Activated T-helper 9 cell treated with anti-CD3 and anti-CD28 coated beads, Interleukin-2, amount 50 U/mL, for 16 hours (primary cell): ENCODE measurements at places on chromosomes 6 and 20.

- DNase-seq = no peak
Measured at GRCh38 chr20:46775806-46776205, 66.4 kb downstream of the SLC2A10 start.

- no peak for DNase-seq
Measured at GRCh38 chr20:13353261-13353945, 132.3 kb downstream of the ISM1 start.

- DNase-seq = no peak
Measured at GRCh38 chr20:16551607-16552006, 21.6 kb downstream of the KIF16B start.

DNA sequence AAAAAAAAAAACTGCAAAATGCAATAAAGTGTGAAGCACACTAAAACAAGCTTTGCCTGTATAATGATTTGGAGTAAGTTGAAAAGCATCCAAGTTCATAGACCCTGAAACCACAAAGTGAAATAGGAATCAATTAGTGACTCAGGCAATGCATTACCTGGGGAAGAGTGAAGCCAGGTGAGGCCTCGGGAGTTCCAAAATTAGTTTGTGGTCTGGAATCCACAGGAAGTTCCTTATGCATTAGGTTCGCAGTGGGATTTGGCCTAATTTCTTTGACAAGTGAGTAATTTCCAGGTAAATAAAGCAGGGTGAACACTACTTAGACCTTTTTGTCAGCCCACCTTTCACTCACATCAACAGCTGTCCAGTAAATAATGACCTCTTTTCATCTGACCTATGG lies 490.8 kb downstream of the CBLN4 start:
- no peak for DNase-seq

DNA sequence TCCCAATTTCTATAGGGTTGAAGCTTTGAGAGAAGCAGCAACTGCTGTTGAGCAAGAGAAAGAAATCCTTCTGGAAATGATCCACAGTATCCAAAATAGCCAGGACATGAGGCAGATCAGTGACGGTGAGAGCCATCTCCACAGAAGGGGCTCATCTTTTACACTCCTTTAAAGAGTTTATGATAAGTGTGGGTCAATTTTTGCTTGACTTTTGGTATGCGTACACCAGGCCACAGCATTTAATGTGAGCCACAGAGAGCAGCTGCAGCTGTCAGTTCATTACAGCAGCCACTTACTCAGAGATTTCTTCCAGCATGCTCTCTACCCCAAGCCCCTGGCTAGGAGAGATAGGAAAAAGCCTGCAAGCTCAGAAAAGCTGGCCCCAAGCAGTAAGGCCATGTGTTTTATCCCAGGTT lies 9.9 kb downstream of the BAG2 start:
- no peak for DNase-seq

- DNase-seq = no peak
Measured at GRCh38 chr6:9623228-9623832, 791.5 kb downstream of the TFAP2A start.

DNA sequence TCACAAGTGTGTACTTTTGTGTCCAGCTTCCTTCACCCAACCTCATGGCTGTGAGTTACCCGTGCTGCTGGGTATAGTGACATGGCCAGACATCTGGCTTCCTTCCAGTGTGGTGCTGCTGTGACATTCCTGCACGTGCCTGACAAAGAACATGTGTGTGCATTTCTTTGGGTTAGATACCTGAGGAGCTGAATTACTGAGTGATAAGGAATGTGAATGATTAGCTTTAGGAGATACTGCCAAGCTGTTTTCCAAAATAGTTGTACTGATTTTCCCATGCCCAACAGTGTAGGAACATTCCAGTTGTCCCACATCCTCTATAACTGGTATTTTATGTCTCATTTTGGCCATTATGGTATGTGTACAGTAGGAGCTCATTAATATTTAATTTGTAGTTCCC lies 132.5 kb downstream of the PREX1 start:
- DNase-seq = no peak

DNA sequence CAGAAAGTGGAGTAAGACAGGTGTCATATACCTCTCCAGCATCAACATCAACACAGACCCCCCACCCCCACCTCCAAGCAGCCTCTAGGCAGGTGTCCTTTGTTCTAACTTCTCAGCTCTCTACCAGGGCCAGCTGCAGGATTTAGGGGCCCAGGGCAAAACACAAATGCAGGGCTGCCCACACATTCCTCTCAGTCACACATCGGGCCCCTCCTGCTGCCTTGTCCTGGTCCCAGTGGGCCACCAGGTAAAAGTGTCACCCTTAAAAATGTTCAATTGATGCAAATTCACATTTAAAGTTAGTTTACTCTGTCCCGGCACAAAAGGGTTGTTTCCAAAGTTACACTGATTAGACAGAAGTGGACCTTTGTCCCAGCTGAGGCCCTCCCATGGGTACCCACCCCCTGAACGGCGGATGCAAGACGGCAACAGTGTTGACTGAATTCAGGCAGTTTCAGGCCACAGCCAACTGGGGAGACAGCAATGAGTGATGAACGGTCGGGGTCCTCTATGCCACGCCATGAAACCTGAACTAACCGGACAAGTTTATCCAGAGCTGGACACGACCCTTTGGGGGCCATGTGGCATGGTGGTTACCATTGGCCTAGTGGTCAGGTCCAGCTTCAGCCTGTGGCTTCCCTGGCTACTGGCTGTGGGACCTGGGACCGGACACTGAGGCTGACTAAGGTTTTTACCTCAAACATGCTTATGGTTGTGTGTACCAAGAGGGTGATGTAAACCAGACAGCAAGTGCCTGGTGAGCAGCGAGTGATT lies 52.2 kb upstream of the UNC93A start:
- no peak for DNase-seq

- DNase-seq = no peak
Measured at GRCh38 chr6:79005024-79005423, 73.0 kb downstream of the PHIP start.

DNA sequence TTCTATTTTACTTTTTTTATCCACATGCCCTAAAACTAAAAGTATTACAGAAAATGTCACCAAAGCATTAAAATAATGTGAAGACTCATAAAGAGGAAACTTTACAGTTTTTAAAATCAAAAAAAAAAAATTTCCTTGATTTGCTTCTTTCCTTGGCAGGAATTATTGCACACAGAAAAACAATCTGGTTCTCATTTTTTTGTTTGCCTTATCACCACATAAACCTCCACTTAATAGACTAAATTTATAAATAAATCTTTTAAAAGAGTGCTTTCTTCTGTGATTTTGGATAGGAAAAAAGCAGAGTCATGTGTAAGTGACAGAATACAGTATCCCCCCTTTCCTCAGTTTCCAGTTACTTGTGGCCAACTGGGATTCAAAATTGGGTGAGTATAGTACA lies 695.1 kb upstream of the CITED2 start:
- DNase-seq = no peak

DNA sequence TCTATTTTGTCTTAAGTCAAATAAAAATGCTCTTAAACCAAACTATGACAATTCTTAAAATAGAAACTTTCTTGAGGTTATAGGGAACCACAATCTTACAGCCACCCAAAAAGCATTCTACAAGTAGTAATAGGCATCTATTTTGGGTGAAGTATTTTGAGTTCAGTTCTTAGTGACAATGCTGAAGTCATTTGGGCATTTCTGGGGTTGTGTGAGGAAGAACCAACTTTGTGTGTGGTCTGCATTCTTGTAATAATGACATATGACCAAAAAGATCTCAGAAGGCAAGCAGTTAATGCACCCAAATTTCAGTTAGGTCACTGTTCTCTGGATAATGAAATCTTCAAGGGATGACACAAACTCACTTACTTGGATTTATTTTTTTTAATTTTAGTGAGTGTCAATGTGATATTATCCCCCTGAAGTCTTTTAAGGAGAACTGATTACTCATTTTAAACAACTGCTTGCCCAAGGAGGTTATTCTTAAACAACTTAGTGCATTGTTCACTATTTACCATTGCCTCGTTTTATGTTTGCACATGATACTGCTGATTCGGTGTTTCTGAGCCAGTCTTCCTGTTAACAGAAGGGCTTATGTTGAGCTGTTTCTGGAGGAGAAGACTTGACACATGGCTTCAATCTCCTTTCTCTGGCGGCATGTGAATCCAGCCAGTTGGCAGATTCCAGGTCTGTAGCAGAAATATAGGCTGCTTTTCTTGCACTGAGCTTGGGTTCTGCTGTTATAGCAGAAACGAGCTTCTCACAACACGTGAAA lies 618.9 kb downstream of the BCKDHB start:
- no peak for DNase-seq

DNA sequence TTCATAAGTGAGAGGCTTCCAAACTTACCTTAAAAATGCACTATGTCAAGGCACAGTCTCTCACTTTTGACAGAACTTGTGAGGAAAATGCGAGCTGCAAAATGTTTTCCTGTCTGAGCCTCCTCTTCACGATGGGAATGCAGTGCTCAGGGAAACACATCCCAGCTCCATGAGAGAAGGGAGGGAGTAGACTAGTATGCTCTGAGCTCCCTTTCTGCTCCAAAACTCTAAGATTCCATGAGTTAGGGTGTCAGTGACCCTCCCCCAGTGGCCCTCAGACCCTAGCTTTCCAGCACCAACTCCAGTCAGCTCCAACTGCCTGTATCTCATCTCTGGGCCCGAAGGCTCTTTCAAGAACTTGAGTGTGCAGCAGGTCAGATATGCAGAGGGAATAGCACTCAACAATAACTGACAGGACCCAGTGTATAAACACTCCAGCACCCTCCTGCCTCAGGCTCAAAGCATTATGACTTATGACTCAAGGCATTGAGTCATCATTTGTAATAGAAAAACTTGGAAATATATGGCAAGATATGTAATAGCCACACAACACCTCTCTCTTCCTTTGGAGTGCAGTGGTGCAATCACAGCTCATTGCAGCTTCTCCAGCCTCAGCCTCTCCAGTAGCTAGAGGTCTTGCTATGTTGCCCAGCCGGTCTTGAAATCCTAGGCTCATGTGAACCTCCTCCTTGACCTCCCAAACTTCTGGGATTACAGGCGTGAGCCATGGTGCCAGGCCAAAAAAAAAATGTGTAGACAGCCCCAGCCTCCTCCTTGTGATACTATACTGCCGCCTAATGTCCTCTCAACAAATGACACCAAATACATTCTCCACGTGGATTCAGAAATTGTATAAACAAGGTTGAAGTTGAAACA lies 16.7 kb upstream of the ENTPD6 start:
- DNase-seq = no peak

GRCh38 chr6:39488255-39488879 lies 165.9 kb upstream of the KCNK16 start:
- no peak for DNase-seq

DNA sequence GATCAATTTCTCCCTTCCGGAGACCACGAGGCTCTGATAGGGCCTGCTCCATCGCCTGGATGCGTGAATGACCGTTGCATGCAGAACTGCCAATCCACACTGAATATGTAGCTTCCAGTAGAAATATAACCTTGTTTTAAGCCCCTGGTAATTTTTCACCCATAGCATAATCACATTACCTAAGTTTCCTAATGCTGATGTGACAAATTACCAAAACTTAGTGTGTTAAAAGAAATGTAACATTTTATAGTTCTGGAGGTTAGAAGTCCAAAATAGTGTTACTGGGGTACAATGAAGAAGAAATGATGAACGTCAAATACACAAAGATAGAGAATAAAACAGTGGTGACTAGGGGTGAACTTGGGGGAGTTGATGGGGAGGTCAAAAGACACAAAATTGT lies 22.0 kb upstream of the SIRPD start:
- DNase-seq = no peak

DNA sequence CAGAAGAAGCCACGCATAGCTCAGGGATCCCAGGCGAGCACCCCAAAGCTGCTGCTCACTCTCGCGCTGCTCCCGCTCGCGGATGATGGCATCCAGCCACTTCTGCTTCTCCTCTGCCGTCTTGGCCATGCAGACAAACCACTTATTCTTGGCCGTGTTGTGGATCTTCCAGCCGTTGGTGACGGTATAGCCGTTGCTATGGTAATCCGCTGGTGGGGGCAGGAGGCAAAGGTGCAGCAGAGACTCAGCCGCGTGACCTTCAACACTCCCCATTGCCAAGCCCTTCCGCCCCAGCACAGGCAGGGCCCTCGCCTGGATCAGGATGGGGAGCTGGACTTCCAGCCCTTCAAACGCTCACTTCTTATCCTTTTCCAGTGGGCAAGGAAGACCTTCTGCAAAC lies 136.9 kb downstream of the PREX1 start:
- no peak for DNase-seq

DNA sequence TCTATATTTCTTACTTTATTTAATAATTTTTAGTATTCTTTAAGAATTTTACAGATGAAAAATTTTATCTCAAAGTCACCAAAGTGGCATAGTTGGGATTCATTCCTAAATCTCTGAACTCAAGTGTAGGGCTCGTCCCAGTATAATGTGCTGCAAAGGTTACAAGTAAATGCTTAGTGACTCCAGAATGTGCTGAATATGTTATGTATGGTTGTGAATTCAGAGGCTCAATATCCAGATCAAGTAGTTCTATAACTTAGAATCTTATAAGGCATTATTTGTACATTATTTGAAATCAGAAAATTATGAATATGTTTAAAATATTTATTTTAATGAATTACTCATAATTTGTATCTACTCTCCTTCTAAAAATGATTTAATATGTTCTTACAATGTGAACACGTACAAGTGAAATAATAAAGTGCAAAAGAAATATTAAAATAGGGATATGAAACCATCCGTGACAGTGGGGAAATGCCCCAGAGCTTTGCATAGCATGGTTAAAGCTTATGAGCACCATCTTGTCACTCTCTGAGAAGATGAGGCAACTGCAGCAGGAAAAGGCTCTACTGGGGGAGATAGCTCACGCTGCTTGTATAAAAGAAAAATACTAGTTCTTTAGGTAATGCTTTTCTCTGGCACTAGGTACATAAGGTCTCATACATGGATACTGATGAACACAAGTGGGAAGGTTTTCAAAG lies 259.0 kb downstream of the FOXC1 start:
- no peak for DNase-seq

DNA sequence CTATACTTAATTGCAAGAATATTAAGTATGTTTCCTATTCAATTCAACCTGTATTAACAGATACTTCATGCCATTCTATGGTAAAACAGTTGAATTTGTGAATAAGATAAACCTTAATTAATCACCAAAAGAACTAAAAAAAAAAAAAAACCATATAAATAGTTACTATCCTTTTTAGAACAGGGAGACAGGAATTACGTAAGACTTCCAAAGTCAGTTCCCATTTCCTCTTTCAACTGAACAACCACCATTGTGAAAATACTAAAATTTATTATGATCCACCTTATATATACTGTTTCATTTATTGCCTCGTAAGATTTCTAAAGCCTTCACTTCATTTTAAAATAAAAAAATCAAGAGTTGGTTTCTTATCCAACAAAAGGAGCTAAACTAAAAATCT lies 9.4 kb downstream of the CCNC start:
- DNase-seq = no peak
